CD8-positive, alpha-beta memory T cell (primary cell): ENCODE measurements at places on chromosomes 3 and 15.

DNA sequence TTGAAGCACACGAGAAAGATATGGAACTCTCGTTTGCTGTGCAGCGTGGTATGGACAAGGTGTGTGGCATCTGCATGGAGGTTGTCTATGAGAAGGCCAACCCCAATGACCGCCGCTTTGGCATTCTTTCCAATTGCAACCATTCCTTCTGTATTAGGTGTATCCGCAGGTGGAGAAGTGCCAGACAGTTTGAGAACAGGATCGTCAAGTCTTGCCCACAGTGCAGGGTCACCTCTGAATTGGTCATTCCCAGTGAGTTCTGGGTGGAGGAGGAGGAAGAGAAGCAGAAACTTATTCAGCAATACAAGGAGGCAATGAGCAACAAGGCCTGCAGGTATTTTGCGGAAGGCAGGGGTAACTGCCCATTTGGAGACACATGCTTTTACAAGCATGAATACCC lies 1.2 kb downstream of the MKRN3 start:
- DNase-seq = no peak

- DNase-seq = no peak
These were observed 12.3 kb upstream of the SPATA12 start for GRCh38 chr3:57048052-57048671.

- no peak for DNase-seq
These were observed 732.1 kb upstream of the NR2F2 start for GRCh38 chr15:95598251-95598855.

DNA sequence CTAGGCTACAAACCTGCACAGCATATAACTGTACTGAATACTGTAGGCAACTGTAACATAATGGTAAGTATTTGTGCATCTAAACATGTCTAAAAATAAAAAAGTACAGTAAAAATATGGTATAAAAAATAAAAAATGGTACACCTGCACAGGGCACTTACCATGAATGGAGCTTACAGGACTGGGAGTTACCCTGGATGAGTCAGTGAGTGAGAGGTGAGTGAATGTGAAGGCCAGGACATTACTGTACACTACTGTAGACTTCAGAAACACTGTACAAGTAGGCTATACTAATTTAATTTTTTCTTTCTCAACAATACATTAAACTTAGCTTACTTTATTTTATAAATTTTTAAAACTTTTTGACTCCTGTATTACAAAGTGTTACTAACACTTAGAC lies 265.3 kb downstream of the KLF13 start:
- no peak for DNase-seq

DNA sequence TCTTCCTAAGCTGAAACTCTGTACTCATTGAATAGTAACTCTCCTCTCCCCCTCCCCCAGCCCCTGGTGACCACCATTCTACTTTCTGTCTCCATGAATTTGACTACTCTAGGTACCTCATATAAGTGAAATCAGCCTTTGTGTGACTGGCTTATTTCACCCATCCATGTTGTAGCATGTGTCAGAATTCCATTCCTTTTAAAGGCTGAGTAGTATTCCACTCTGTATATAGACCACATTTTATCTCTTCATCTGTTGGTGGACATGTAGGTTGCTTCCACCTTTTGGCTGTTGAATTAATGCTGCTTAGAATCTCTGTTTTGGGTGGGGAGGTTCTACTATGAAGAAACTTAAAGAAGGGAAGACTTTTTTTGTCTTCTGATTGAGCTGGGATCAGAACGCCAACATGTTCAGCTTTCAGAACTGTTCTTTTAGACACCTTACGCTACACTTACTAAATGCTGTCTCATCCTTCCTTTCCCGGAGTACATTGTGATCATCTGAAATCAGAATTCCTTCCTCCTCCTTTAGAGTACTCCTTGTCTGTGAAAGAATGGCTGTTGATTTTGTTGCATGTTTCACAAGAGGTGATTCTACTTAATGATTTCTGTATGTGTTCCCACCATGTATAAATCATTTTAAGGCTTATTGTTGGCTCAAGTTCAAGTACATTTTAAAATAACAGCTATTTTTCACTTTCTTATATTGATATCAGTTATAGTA lies 50.3 kb downstream of the MRPS25 start:
- no peak for DNase-seq

- no peak for DNase-seq
These were observed 1154.3 kb downstream of the ROBO1 start for GRCh38 chr3:78613421-78613879.

DNA sequence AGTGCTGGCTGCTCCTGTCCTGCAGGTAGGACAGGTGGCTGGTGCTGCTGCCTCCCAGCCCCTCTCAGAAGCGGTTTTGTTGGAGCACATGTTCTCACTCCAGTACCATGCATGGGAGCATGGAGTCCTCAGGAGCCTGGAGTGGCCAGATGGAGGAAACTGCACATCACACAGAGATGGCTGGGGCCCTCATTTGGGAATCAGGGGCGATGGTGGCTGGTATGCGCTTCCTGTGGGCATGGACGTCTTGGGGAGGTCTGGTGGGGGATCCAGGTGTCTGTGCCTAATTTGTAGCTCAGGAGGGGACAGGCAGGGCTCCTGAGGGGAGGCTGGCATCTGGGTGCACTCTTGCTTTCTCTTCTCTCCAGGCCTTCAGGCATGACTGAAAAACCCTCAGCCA lies 168.2 kb downstream of the KLF13 start:
- DNase-seq = no peak

- no peak for DNase-seq
These were observed 13.8 kb downstream of the SLC41A3 start for GRCh38 chr3:126070146-126070545.

- DNase-seq = no peak
These were observed 58.4 kb downstream of the DAPK2 start for GRCh38 chr15:63987796-63988378.

- no peak for DNase-seq
These were observed 562.9 kb upstream of the KCNMB2 start for GRCh38 chr3:177973241-177973840.

DNA sequence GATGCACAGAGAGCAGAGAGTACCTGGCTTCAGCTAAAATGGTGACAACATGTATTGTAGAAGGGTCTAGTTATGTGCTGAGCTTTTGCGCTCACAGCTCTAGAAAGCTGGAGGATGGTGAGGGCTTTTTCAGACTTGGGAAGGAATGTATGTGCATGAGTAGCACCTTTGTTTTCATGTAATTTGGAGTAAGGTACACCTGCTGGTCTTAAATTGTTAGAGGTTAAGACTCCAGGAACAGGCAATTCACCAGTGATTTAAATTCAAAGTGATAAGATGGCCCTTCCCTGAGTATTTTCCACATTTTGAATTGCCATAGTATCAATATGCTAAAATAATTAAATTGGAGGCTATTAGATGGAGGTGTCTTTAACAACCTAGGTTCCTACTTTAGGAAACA lies 436.4 kb upstream of the GOLIM4 start:
- no peak for DNase-seq

DNA sequence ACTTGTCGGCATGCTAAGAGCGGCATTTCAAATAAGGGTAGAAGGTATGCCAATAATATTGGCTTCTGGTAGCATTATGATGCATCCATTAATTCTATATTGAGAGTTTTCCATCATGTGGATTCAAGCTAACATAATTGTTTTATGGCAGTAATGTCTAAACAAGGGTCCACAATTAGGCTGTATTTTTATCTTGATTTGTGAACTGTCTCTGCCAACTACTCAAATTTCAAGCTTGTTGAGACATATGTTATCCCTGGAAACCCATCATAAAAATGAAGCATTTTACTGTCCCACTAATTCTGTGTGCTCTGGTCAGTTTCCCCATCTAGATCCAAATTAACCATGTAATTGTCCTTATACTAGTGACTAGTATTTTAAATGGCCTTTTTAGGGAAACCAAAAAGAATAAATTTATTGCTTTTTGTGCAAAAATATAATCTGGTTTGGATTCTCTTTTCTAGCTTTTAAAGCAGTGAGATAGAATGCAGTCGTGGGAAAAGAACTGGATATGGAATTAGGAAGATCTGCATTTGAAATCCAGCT lies 1.2 kb upstream of the OSTN start:
- DNase-seq = no peak

DNA sequence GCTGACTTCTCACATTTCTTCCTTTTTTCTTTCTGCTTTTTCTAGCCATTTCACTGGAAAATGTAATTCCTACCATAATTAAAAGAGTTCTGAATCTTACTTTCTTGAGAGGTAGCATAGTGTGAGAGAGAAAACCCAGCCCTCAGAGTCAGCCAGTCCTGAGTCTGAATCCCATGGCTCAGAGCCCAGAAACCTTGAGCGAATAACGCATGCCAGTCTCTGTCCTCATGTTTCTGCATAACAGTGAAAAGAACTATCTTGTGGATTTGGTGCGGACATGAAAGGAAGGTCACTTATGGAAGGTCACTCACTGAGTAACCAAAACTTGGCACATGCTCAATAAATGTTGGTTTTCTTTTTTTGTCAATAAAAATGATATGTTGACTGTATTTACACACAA lies 29.3 kb upstream of the SLCO3A1 start:
- DNase-seq = no peak

- DNase-seq = no peak
These were observed 90.8 kb upstream of the CMC1 start for GRCh38 chr3:28150465-28151206.

DNA sequence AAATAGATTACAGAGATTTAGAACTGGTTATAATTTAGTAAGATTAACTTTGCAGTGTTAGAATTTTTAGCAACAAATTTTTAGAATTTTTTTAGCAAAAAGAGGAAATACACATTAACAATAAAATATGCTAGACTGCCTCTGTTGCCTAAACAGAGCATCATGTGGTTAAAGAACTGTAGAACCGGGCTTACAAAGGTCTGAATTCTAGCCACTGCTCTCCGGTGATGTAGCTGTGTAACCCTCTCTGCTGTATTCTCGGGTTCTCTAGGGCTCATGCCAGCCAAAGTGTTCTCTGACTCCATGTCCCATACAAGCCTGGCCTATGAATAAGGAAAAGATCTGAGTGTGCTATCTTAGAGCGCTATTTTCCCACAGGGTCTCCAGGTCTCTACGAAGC lies 2.9 kb upstream of the P2RY12 start:
- no peak for DNase-seq

DNA sequence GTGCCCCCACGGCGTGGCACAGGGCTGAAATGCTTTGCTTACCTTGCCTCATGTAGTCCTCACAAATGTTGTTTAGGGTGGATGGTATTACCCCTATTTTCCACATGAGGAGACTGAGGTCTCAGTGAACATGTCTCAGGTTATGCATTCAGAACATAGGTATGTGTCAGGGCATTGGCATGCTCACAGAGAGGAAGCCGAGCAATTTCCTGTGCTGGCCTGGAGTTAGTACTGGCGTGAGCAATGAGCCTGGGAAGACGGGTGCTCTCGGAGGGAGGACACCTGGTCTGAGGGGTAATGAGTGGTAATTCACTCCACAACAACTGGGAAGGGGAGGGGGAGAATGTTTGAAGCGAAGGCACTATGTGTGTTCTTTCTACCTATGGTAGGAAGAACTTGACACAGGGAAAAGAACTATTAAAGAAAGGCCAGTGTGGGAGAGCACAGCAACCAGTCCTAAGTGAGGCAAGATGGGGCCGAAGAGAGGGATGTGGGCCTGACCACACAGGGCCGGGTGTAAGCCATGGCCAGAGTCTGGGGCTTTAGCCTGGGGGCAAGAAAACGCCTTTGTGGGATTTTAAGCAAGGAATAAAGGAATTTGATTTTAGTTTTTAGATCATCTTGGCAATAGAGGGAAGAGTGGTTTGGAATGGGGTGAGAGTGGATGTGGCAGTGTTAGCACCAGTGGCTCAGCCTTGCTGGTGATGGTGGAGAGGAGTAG lies 4.9 kb upstream of the FAM131A start:
- no peak for DNase-seq

- DNase-seq = peak; percentile 24
These were observed 294.8 kb downstream of the PLCL2 start for GRCh38 chr3:17179381-17180205.

GRCh38 chr3:197007296-197007940 lies 22.2 kb downstream of the MELTF start:
- no peak for DNase-seq

GRCh38 chr3:126124148-126124868 lies 40.4 kb upstream of the SLC41A3 start:
- DNase-seq = peak; percentile 28

GRCh38 chr3:32359766-32360492 lies 31.7 kb upstream of the CMTM7 start:
- DNase-seq = no peak

- no peak for DNase-seq
These were observed 165.2 kb downstream of the MECOM start for GRCh38 chr3:169498336-169498735.

GRCh38 chr3:194869482-194870169 lies 183.9 kb downstream of the FAM43A start:
- DNase-seq = no peak

DNA sequence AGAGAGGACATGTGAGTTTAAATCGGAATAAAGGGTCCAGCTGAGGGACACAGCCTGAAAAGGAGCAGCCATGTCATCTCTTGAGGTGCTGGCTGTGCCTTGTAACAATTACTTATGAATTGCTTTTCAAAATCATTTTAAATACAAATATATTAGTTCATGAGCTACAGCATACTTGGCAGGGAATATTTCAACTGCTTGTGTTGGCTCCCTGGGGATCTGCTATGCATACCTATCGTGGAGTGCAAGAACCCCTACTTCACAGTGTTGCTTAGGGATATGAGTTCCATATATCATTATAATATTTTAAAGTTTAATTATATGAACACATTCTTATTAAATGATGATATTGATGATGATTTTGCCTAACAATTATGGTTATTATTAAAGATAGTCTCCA lies 19.1 kb upstream of the P2RY14 start:
- no peak for DNase-seq

DNA sequence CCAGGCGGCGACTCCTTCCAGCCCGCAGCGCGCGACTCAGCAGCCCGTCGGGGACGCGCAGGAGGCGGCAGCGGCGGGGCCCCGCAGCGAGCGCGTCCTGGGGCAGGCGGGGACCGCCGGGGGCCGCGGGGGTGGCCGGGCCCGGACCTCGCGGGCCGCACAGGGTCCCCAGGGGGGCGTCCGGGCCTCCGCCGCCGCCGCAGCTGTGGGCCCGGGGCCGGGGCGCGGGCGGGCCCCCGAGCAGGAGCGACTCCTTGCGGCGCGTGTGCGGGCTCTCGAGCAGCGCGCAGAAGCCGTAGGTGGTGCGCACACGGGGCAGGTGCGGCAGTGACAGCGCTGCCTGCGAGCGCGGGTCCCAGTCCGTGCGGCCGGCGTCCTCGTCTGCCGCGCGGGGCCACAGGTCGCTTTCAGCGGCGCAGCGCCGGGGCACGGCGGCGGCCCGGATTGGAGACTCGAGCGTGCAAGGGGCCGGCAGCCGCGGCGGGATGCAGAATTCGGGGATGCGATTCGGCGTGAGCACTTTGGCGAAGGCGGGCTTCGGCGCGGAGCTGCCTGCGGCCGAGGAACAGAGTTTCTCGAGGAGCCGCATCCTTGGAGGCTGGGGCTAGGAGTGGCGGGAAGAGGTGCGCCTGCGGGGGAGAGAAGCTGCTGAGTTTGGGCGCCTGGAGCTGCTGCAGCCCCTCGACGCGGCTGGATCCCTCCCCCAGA lies 535 bp downstream of the C2CD4B start:
- DNase-seq = no peak

GRCh38 chr3:194592798-194593752 lies 40.1 kb downstream of the TMEM44 start:
- no peak for DNase-seq
